NCI-H345 (cell line): ENCODE measurements at places on chromosomes 11 and 22.

GRCh38 chr22:49574881-49575702 is 252.6 kb downstream of the BRD1 start:
- DNase-seq = no peak

- no peak for DNase-seq
These were observed 29.6 kb downstream of the EHF start for GRCh38 chr11:34650528-34650927.

GRCh38 chr11:23765682-23766252 is 731.1 kb upstream of the LUZP2 start:
- DNase-seq = no peak

GRCh38 chr22:46352691-46353386 is 17.3 kb downstream of the TRMU start:
- peak; percentile 78 for DNase-seq

GRCh38 chr11:111406091-111406490 is 27.0 kb upstream of the POU2AF1 start:
- no peak for DNase-seq

GRCh38 chr11:63843041-63843440 is 4.1 kb downstream of the MARK2 start:
- DNase-seq = no peak

GRCh38 chr11:15825976-15826650 is 530.2 kb downstream of the SOX6 start:
- DNase-seq = no peak

- no peak for DNase-seq
These were observed 46.5 kb downstream of the GNB1L start for GRCh38 chr22:19807914-19808872.

DNA sequence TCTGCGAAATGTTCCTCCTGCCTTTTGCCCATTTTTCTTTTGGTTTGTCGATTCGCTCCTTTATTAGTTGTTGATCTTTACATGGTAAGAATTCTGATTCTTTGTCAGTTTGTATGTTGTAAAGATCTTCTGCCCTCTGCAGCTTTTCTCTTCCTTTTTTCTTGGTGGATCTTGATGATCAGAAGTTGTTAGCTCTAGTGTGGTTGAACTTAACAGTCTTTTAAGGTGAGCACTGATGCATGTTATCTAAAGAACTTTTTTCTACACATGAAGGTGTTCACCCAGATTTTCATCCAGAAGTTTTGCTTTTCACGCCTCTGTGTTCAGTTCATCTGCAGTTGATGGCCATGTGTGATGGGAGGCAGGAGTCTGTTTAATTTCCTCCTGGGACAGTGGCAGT is 133.7 kb downstream of the TBC1D22A start:
- DNase-seq = no peak

- DNase-seq = no peak
These were observed 56.3 kb upstream of the PDE3B start for GRCh38 chr11:14587258-14587657.

- no peak for DNase-seq
These were observed 154.8 kb downstream of the UVRAG start for GRCh38 chr11:75969626-75970308.
